ENCODE measurements at places on chromosomes 16 and 17.

- DNase-seq, result peak; percentile 59
These were observed 29.4 kb upstream of the MTSS2 start for GRCh38 chr16:70715055-70715858.

- no peak for DNase-seq
These were observed 9.0 kb upstream of the CCDC154 start for GRCh38 chr16:1453316-1453715.

- DNase-seq, result no peak
These were observed 16.3 kb downstream of the MNT start for GRCh38 chr17:2384439-2385127.

- DNase-seq, result no peak
These were observed 30.1 kb downstream of the SOCS1 start for GRCh38 chr16:11225677-11226549.

- DNase-seq, result no peak
These were observed 15.8 kb downstream of the TMEM98 start for GRCh38 chr17:32943647-32944191.

GRCh38 chr16:67028167-67028695 lies 718 bp upstream of the CBFB start:
- no peak for DNase-seq

All from NCI-H2171 treated with DMSO at 0.1 percent for 48 hours (cell line).